ENCODE measurements at places on chromosomes 1 and 21.

DNA sequence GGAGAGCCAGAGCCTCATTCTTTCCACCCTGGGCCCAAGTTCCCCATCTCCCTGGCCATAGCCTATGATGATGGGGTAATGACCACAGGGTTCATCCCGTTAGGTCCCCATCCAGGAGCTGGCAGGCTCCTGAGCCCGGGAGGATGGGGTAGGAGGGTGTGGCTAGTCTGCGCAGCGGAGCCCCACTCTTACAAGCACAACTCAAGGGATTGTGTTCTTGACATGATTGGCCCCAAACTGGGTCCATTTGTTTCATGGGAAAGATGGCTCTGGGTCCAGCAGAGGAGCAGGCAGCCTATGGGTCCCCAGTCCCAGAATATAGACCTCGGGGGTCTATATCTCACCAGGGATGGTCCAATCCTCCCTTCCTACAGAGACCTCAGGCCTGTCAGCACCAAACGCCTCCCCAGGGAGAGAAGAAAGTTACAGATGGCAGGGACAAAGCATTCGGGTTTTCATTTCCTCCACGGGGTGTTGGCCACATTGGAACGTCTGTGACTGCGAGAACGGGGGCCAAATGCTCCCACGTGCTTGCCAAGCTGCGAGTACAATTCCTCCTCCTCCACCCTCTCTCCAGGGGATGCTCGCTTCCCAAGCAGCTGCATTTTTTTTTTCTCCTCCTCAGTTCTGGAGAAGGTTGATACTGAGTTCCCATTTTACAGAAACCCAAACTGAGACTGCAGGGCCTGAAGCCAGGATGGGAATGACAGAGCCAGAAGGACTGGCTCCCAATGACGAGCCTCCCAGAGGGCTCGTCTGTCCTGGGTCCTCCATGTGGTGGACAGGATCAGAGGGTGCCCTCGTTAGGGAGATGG is 71.0 kb downstream of the DHRS3 start:
- no peak for DNase-seq

- no peak for DNase-seq
Observed at GRCh38 chr1:6635910-6636760, 11.5 kb downstream of the THAP3 start.

GRCh38 chr1:71919811-71920509 is 362.4 kb downstream of the NEGR1 start:
- DNase-seq = no peak

- peak; percentile 44 for DNase-seq
Observed at GRCh38 chr1:171654942-171655745, 2.7 kb upstream of the MYOC start.

GRCh38 chr1:159895836-159896545 is 4.0 kb downstream of the CFAP45 start:
- no peak for DNase-seq

- no peak for DNase-seq
Observed at GRCh38 chr1:156935505-156936128, 15.2 kb downstream of the LRRC71 start.

GRCh38 chr1:9654051-9654833 is 2.7 kb downstream of the PIK3CD start:
- no peak for DNase-seq
